ENCODE measurements at places on chromosomes 6 and 20. TPM values are rescaled to one million over a fixed set of nuclear protein-coding genes. Genes with fewer than 3 reads are reported as not detected.

Gene CCN5
- 0.88 TPM for total RNA-seq

Gene BHLHE23
- total RNA-seq = not detected

Gene RIMS4
- 51.4 TPM for total RNA-seq

Gene CDH26
- 11.7 TPM for total RNA-seq

Gene HLA-C
- 119 TPM for total RNA-seq

Gene NR2E1
- 12.0 TPM for total RNA-seq

Gene SPTLC3
- 2.8 TPM for total RNA-seq

Gene FAM162B
- 9.2 TPM for total RNA-seq

Gene PRR18
- total RNA-seq = 21.6 TPM

Gene NMBR
- total RNA-seq = not detected

Gene WFDC5
- not detected for total RNA-seq

Gene MAFB
- total RNA-seq = 14.6 TPM

Gene PRICKLE4
- 0.55 TPM for total RNA-seq

Gene FAM217B
- total RNA-seq = 111 TPM

Gene MUC22
- total RNA-seq = not detected

Gene HRH3
- 3.7 TPM for total RNA-seq

Gene PKIB
- 6.0 TPM for total RNA-seq

Gene ECT2L
- total RNA-seq = 0.27 TPM

Gene TNXB
- 26.5 TPM for total RNA-seq

Gene TRAM2
- total RNA-seq = 3.7 TPM

Gene FAXC
- 15.7 TPM for total RNA-seq

Gene KIF25
- total RNA-seq = 0.72 TPM

Gene SEL1L2
- not detected for total RNA-seq

Gene RBM24
- total RNA-seq = 16.4 TPM
